NCI-H774 (cell line): ENCODE measurements at places on chromosomes 2 and 18.

DNA sequence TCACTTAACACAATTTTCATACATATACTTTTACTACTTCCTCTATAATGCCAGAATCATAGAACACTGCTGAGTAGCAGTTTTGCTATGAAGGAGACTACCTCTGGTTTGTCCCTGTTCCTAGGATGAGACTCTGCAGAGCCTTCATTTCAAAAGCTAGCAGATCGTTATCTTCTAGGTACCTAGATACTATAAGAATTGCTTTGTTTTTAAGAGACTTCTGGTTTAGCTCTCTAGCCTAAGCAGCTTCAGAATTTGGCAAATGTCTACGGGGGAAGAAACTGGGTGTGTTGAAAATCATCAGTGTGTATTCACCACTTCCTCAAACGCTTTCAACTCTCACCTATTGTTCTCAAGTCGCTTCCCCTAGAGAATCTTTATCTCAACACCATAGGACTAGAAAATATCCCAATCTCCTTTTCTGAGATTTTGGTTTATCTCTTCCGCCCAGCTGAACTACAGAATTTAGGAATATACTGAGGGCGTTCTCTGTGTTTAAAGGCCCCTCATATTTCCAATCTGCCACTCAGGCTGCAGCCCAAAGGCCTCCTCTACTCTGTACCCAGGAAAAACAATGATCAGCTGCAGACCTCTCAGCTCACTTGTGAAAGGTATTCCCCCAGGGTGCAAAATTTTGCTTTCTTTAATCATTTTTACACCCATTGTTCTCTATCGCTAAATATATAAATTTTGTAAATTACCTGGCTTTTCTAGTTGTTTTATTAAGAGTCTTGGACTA, 28.7 kb downstream of the SMAD2 start:
- DNase-seq: no peak

DNA sequence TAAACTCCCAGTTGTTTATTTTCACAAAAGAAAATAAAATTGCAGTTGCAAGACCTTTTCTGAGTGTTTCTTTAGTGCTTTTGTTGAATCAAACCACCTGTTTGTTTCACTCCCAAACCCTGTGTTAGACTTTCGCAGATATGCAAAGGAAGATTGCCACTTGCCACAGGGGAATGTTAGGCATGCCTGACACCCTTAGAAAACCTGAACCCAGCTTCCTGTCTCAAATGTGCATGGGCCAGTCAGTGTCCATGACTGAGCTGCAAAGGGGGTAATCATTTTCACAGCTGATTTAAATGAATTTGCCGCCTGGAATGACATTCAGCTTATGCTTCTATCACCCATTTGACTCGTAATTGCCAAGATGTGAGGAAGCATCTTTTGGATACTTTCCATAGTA, 17.5 kb downstream of the TGOLN2 start:
- DNase-seq: no peak

DNA sequence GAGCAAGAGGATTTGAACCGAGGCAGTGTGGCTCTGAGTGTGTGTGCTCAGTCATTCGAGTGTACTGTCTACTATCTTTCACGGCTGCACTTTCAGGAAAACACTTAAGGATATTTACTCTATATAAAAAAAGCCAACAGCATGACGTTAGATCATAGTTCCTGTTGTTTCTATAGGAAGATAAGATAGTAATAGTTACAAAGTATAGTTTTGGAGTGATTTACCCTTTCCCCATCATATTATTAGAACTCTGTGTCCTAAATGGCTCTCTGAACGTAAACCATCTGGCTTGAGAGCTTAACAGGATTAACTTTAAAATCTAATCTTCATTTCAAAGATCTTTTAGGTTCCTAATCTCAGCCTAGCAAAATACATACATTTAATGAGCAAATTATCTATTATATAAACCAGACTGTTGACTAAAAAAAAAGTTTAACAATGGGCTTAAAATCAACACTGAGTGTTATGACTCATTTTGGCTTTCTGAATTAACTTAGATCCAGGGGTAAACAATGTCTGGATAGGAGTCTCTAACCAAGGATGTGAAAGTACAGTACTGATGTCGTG, 150.3 kb upstream of the DNMT3A start:
- no peak for DNase-seq

GRCh38 chr18:6107794-6108193, 212.5 kb upstream of the TMEM200C start:
- DNase-seq: no peak

DNA sequence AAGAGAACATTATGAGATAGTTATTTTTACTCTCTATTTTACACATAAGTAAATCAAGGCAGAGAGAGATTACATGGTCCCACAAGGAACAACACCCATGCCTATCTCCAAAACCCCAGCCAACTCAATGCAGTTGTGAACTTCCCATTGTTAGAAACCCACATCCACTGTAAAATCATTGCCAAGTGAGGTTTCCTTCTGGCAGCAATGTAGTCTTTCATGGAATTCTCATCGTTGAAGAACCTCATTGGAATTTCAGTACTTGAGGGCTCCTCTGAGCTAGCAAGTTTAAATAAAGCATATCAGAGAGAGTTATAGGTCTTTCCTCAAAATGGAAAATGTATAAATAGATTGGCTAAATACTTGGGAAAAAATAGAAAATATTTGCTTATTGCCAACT, 105.2 kb downstream of the RAD51AP2 start:
- no peak for DNase-seq

DNA sequence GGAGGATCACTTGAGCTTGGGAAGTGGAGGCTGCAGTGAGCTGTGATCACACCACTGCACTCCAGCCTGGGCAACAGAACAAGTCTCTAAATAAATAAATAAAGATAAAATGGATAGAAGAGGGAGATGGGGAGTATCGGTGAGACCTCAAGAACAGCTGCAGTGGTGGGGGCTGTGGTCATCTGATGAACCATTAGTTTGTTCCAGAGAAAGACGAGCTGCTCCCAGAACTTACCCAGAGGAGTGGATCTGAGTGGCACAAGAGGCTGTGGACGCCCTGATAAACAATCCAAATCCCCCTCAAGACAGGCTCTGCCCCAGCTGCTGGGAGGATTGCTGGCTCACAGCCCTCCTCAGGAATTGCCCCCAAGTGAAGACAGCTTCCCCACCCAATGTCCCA, 26.7 kb downstream of the TMEM127 start:
- no peak for DNase-seq

DNA sequence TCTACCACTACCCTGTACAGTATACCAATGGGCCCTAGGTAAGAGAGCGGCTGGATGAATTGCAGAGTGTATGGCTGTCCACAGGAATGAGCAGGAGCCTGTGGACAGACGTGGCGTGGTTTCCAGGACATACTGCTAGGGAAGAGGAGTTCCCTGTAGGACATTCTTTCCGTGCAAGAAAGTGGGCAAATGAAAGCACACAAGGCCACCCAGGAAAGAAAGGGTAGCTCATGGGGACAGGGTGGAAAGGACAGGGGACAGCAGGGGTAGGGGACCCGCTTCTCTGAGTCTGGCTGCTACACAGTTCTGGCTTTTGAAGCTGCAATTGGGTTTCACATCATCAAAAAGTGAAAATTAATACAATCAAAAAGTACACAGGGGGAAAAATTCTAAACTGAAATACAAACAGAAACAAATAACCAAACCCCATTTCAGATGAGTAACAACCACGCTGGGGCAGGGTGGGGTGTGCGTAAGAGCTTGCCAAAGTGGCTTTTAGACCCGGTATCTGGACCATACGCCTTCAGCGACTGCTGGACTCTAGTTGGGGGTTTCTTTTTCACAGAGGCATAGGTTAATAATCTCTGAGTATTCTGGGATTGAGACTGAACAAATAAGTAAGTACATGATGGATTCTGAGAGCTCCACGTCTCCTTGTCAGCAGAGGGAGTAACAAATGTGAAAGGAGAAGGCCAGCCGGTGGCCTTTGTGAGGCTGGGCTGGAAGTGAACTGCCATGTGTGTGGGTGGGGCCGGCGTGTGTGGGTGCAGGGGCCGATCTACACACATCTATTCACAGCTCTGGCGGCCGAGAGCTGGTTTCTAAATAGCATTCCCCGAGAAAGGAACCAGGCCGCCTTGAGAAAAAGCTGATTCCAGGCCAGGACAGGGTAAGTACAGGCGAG, 84.0 kb downstream of the HDAC4 start:
- DNase-seq: no peak

DNA sequence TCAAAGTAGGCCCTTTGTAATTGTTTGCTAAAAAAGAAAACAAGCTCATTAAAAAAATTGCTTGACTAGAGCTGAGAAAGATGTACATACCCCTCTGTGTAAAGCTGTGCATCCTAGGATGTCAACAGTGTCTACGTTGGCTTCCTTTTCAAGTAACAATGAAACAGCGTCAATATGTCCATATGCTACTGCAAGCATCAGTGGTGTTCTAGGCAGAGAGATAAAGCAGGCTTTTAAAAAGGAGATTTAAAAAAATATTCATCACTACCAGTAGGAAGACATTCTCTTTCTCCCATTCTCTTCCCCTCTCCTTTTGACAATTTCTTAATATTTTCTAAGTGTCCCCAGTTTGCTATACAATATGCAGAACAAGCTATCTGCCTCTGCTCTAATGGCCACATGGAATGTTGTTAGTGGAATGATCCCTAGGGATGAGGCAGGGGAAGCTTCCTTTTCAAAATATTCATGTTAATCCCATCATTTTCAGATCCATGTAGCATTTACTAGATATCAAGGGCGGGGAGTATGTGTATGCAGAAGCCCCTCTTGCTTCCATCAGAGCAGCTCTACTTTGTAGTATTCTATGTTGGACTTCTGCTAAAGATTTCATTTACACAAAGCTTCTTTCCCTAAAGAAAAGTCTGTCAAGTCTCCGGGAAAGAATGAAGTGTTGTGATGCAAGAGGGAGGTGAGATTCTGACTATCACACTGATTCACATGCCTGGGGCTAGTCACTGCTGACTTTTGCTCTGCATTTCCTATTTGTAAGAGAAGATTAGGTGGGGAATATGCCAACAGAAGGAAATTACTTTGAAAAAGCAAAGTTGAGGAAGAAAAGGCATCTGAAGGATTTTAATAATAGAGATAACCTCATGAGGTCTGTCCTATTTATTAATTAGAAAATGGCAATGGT, 81.5 kb upstream of the PGAP1 start:
- no peak for DNase-seq
